Germinal center (tissue), 1 donor: ENCODE measurements at places on chromosomes 3 and 15.
A peak's percentile ranks its signal among the peaks of the same experiment; 100 is the strongest.

- no peak for DNase-seq
These were observed 135.0 kb upstream of the CTDSPL start for GRCh38 chr3:37726525-37727290.

- DNase-seq, result no peak
These were observed 45.2 kb downstream of the KLHL25 start for GRCh38 chr15:85749261-85750151.

DNA sequence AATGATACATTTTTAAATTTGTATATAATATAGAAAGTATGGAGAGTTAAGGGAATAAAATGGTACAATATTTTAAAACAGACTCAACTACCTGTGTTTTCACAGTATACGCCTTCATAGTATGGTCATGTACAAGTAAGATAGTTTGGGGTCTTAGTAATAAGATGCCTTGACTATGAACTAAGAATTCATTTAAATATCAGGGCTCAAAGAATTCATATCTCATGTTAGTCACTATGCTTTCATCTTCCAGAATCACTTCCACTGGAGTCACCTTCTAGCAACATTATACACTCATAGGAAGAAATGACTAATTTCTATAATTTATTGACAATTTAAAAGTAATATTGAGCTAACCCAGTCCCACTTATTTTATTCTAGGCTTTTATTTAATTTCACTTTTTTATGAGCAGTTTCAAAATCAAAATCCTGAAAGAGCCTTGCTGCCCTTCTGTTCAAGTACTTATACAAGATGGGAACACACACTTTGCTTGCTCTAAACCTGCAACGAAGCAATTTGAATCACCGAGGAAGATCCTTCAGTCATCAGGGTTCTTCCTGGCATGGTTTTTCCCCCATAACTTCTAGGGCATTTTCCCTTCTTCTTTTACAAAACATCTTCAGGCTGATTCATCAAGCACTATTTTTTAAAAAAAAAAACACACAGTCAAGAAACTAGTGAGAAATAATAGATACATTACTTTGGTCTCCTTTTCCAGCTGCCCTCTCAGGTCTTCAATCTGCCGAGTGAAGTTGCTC, 94.1 kb downstream of the MYH15 start:
- no peak for DNase-seq

DNA sequence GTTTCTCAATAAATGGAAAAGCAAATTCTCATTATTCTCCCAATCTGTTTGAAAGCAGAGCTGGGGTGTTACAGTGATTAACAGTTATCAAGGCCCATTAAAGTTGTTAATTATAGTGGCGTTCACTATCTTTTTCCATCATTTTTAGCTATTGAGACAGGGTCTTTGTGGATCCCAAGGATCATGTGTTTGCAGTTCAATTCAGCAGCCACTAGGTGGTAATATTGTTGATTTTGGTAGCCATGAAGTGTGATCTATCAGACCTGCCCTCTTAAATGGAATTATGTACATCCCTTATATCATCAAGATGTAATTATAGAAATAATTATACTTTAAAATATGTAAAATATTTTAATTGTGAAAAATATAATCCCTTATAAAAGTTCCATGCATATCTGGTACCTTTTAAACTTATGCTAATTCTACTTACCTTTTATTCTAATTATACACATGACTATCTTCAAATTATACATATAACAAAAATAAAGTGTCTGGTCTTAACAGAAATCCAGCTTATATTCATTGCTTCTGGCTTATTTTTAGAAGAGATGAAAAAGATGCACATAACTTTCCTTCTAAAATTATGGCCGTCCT, 126.4 kb downstream of the GREM1 start:
- peak; percentile 21 for DNase-seq

DNA sequence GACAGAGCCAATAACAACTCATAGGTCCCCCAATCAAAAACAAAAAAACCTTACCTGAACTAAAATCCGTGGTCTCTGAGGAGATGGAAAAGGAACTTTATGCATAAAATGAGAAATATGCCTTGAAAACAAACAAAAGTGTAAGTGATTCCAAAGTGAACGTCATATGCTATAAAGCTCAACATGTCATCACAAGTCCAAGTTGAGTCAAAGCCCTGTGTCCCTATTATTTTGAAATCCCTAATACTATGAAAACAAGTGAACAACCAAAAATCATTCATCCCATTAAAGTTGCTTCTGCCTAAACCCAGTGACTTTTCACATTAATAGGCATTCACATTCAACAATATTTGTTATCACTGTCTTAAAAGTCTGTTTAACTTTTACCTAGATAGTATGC, 59.4 kb downstream of the DENND4A start:
- DNase-seq, result no peak

- no peak for DNase-seq
These were observed 73.4 kb upstream of the PRR23C start for GRCh38 chr3:139117883-139118760.

- no peak for DNase-seq
These were observed 933 bp downstream of the DZIP1L start for GRCh38 chr3:138114431-138114918.

- DNase-seq, result no peak
These were observed 50.4 kb downstream of the APH1B start for GRCh38 chr15:63327648-63328421.

DNA sequence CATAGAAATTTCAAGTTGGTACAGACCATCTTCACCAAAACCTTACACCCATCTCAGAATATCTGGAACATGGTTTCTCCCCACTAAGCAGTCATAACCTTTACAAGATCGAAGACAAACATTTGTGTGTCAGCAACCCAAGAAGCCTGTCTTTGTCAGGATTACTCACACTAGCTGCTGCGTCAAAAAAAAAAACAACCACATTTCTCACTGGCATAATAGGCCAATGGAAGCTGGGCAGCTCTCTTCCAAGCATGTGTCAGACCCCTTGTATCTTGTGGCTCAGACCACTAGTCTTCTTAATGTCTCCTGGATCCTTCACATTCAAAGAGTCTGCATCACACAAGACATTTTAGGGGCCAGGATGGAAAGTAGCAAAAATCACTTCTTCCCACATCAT, 266.9 kb upstream of the IGF1R start:
- DNase-seq, result no peak

DNA sequence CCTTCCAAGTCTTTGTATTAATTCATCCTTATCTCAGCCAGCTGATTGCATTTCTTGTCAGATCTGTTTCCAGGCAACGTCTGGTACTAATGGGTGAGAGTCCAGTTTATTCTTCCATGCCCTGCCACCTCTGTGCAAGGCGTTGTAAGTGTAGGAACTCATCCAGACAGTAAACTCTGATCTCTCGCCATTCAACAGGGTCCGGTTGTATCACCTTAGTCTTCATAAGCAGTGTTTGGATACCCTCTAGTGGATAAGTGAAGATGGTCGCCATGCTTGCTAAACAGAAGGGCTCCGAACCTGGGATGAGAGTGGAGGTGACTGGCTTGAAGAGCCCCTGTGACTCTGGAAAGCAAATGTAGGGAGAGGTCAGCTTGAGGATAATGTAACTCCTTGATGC, 51.6 kb upstream of the CMTM7 start:
- DNase-seq, result peak; percentile 35

GRCh38 chr3:30232142-30232541, 374.3 kb upstream of the TGFBR2 start:
- no peak for DNase-seq

DNA sequence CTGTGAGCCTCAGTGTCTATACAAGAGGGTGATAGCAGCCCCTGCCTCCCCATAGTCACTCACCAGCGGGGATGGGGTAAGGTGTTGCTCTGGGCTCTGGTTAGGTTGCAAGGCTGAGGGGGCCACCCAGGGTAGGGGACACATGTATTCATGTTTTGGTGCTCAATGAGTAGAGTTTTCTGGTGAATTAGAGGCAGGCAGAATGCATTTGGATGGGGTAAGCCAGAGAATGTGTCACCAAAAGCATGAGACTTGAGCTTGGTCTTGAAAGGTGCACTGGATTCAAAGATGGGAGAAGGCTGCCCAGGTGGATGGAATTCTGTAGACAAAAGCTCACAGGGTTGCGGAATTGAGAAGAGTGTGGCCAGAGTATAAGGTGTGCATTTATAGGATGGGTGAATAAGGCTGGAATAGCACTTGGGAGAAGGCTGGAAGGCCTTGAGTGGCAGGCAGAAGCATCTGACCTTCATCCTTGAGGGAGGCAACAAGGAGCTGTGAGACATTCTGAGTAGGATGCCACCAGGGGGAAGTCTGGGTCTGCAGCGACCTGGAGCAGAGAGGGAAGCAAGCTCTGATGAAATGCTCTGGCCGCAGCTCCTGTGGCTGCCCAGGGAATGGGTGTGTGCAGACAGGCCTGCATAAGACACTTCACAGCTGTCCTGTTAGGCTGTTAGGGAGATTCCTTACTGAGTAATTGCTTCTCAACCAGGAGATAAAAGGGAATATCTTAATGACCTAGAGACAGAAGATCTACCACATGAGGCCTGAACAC, 149.6 kb downstream of the CHDH start:
- no peak for DNase-seq

DNA sequence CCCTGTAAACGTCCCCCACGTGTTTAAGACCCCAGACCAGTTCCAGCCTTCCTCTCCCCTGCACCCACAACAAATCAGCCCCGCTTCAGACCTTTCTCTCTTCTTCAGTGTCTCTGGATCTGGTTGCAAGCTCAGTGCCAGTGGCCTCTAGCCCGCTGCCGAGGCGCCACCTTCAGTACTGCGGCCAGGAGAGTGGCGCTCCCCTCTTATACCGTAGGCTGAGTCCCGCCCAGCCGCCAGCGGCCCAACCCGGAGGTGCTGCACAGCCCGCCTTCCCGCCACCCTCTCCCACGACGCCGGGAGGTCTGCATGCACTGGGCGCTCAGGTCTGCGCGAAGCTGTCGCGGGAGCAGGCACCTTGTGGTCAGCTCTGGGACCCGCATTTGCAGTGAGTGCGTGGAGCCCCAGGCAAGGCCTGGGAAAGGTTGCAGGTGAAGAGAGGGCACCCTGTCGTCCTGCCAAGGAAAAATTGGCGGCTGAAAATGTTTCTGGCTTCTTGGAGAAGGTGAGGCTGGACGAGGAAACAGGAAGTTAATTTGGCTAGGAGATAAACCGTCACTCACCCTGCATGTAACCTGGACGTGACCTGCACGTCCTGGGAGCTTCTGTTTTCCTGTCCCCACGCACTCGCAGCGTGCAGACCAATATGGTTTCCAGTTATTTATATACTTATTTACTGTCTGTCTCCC, at the start of gene C2CD4B:
TSS of gene C2CD4B (minus strand) at position 182 of the 689 bp plus-strand sequence. CDS start 301 bp downstream, outside the sequence.
- peak; percentile 30 for DNase-seq

DNA sequence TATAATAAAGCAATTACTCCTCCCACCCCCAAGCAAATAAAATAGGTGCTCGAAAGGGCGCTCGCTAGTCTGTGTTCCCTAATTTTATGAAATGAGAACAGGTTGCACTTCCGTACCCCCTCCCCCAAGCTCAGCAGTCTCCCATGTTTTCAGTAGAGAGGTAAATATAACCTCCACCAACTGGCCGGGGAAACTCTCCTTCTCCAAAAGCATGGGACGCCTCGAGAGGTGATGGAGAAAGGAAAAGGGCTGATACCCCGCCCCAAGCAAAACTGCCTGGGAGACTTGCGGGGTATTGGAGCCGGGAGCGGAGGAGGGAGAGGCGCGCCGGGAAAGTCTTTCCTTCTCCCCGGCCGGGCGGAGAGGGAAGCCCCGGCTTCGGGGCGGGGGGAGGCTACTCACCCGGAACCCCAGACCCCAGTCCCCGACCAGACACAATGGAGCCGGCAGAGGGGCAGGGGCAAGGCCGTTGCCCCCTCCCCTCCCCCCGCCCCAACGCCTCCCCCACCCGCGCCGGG, 605 bp downstream of the DCUN1D1 start:
- peak; percentile 40 for DNase-seq

DNA sequence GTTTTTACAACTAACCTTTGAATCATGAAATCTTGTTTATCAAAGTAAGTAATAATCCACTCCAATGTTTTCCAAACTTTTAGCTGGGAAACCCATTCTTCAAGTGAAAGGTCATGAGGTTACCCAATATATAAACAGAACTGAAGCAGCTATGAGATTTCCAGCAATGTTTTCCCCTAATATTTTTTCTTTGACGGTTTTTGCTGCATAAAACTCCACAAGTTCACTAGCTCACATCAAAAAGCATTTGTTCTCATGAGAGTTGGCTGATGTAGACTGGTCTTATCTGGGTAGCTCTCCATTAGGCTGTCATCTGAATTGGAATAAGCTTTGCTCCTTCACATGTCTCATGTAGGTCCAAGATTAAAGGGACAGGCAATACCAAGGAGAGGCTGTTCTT, 241.2 kb upstream of the LRRC3B start:
- no peak for DNase-seq

- peak; percentile 58 for DNase-seq
These were observed 3.0 kb downstream of the INKA1 start for GRCh38 chr3:49805897-49806701.

DNA sequence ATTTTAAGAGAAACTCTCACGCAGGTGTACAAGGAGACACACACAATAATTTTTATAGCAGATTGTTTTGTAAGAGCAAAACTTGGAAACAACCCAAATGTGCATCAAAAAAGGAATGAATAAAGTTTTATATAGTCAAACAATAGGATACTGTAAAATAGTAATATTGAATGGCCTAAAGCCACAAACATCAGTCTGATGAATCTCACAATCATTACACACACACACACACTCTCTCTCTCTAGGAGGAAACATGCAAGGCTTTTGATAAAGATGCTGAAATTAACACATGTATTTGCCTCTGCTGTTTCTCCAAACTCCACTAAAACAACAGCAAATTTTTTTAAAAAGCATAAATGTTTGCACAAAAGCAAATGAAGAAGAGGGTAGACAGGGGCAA, 37.3 kb downstream of the ADIPOQ start:
- no peak for DNase-seq

DNA sequence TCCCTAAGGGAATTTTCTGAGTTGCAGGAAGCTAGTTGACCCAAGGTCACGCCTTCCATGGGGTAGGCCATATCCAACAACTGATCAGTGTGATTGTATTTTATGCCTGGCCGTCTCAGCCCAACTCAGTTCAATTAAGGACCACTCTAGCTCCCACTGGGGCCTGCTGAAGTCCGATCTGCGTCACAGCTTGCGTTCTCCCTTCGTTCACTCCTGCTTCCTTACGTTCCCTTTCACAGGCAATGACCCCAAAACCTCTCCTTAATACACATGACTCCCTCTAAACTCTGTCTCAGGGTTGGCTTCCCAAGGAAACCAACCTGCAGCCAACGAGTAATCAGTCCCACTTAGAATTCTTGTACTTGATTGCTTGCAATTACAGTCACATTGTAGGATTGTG, 428.0 kb downstream of the RBMS3 start:
- DNase-seq, result no peak

DNA sequence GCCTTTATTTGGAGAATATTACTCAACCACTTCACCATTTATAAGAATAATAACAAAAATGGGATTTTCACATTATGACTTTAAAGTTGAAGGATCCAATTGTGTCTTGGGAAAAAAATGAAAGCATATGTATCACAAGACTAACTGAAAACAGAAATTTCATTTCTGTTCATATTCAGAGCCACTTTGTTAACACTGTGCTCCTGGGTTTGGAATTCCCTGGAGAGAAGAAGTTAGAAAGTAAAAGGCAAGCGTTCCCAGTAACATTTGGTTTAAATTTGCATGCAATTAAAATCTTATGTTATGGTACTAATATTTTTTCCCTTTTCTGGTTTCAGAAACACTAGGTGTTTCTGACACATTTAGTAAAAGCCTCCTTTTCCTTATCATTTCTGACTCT, 230.8 kb downstream of the RBMS3 start:
- no peak for DNase-seq
